Spinal cord (tissue), 10 donors: ENCODE measurements at places on chromosomes 12 and 14. TPM values are rescaled to one million over a fixed set of nuclear protein-coding genes. Genes with fewer than 3 reads are reported as not detected.
A peak's percentile ranks its signal among the peaks of the same experiment; 100 is the strongest.

DNA sequence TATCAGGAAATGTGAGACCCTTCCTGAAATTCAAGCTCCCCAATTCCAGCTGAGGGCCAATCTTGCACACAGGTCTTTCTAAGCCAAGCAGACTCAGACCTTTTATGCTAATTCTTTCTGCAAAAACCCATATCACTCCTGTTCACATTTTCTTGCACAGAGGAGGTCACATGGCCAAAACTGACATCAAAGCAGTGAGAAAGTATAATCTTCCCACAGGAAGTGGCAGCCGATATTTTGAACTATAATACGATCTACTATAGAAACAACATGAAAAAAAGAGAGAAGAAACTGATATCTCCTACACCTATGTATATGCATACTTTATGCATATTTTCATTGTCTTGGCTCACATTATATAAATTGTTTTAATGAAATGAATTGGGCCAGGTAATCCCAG lies 132.9 kb upstream of the SSTR1 start:
- DNase-seq: no peak
- H3K4me3 ChIP-seq: no peak overlapping the region
- H3K27me3 ChIP-seq: no peaks in the 10 kb centered on the region
- no peaks in the 10 kb centered on the region for H3K36me3 ChIP-seq
- H3K4me1 ChIP-seq: no peaks in the 10 kb centered on the region

Gene NKX2-8
- 0.21 TPM for polyA plus RNA-seq

GRCh38 chr14:45084946-45085346 lies 1.0 kb downstream of the PRPF39 start:
- no peaks in the 10 kb centered on the region for H3K27me3 ChIP-seq
- H3K4me1 ChIP-seq: peaks cover 8% of the 10 kb centered on the region
- peak overlapping the region; percentile 65 for H3K4me3 ChIP-seq

- no peak for DNase-seq
- peak overlapping the region; percentile 4 for H3K27ac ChIP-seq
- H3K4me1 ChIP-seq: no peaks in the 10 kb centered on the region
- no peak overlapping the region for H3K4me3 ChIP-seq
- H3K27me3 ChIP-seq: no peaks in the 10 kb centered on the region
Observed at GRCh38 chr14:75604979-75605851, 26.8 kb downstream of the FLVCR2 start.

Gene ARL1
- polyA plus RNA-seq: 67.9 TPM

Gene IL25
- polyA plus RNA-seq: not detected

GRCh38 chr12:41188841-41189394 lies 798 bp downstream of the PDZRN4 start:
- no peak for DNase-seq
- H3K4me3 ChIP-seq: peak overlapping the region; percentile 34
- H3K36me3 ChIP-seq: no peaks in the 10 kb centered on the region
- peaks cover 19% of the 10 kb centered on the region for H3K4me1 ChIP-seq
- no peak overlapping the region for H3K27ac ChIP-seq
- H3K27me3 ChIP-seq: peaks cover 32% of the 10 kb centered on the region

DNA sequence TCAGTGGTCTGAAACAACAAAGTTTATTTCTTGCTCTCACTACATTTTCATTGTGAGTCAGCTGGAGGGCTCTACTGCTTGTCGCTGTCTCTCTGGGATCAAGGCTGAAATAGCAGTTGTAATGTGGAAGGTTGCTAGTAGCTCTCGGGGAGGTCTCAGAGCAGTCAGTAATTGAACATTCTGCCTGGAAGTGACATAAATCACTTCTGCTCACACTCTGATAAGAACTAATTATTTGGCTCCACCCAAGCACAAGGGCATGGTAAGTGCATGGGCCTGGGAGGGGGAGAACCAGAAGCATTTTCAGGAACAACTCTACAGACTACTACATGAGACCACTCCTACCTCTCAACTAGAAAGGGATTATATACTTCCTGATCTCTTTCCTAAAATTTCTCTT lies 128.2 kb downstream of the TMEM117 start:
- H3K36me3 ChIP-seq: no peaks in the 10 kb centered on the region
- no peaks in the 10 kb centered on the region for H3K27me3 ChIP-seq
- peaks cover 3% of the 10 kb centered on the region for H3K4me1 ChIP-seq

- no peaks in the 10 kb centered on the region for H3K36me3 ChIP-seq
- DNase-seq: peak; percentile 63
- no peak overlapping the region for H3K4me3 ChIP-seq
- H3K27ac ChIP-seq: no peak overlapping the region
- H3K4me1 ChIP-seq: peaks cover 6% of the 10 kb centered on the region
- peaks cover 5% of the 10 kb centered on the region for H3K27me3 ChIP-seq
Observed at GRCh38 chr12:125685915-125686314, 620.7 kb downstream of the AACS start.

- H3K4me3 ChIP-seq: no peak overlapping the region
- no peaks in the 10 kb centered on the region for H3K27me3 ChIP-seq
- DNase-seq: no peak
- H3K4me1 ChIP-seq: no peaks in the 10 kb centered on the region
- H3K27ac ChIP-seq: no peak overlapping the region
Observed at GRCh38 chr12:46671102-46671501, 154.7 kb downstream of the SLC38A4 start.

Gene SLC39A5
- polyA plus RNA-seq: 1.9 TPM
